ENCODE measurements at places on chromosomes 11 and 22. TPM values are rescaled to one million over a fixed set of nuclear protein-coding genes. Genes with fewer than 3 reads are reported as not detected.
A peak's percentile ranks its signal among the peaks of the same experiment; 100 is the strongest.

DNA sequence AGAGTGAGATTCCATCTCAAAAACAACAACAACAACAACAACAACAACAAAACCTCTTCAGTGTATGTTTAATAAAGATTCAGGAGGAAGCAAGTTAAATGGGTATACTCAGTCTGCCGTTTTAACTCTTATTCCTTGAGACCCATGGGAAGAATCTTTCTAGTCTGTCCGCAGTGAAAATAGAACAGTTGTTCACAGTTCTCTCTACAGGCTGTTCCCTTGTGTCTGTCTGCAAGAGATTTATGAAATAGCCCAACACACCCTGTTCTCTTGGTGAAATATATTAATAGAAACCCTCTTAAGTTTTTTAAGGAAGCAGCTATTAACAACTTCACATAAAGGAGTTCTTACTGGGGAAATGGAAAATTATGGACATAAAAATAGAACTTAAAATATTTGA, 682.2 kb upstream of the RAG2 start:
- H3K27ac ChIP-seq = no peak overlapping the region
- no peak overlapping the region for H3K4me3 ChIP-seq
- H3K4me1 ChIP-seq = no peaks in the 10 kb centered on the region
- H3K36me3 ChIP-seq = no peaks in the 10 kb centered on the region
- DNase-seq = no peak

DNA sequence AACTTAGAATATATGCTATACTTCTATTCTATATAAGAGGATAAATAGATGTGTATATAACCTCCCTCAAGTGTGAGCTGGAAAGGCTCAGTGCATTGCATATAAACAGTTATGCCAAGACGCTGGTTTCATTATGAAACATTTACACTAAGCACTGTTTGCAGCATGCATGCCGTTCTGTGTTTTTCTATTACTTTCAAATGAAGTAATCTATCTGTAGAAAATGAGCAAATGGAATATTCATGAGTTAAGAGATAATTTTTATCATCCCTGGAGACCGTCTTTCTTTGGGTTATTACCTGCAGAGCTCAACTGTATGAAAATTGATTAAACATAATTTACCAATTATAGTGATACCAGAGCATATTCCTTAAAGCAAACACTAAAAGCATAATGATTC, 925.7 kb upstream of the CCDC90B start:
- no peaks in the 10 kb centered on the region for H3K36me3 ChIP-seq
- no peak overlapping the region for H3K27ac ChIP-seq
- DNase-seq = no peak
- H3K27me3 ChIP-seq = no peaks in the 10 kb centered on the region
- H3K4me1 ChIP-seq = no peaks in the 10 kb centered on the region

The SCGB1D2 gene
- total RNA-seq = 0.60 TPM

DNA sequence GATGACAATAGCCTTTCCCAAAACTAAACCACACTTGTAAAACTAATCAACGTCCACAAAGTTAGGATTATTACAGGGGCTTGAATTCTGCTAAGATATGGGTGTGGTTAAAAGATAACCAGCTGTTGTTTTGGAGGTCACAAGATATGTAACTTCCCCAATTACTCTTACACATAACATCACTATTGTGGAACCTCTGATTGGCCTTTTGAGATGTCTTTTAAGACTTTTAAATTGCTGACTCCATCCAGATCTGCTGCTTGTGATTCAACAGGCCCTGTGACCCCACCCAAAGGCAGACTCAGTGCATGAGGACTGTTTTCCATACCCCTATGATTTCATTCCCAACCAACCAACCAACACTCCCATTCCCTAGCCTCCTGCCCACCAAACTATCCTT, 893.9 kb downstream of the OPCML start:
- H3K36me3 ChIP-seq = no peaks in the 10 kb centered on the region
- no peaks in the 10 kb centered on the region for H3K27me3 ChIP-seq
- no peak overlapping the region for H3K4me3 ChIP-seq
- no peak overlapping the region for H3K27ac ChIP-seq

DNA sequence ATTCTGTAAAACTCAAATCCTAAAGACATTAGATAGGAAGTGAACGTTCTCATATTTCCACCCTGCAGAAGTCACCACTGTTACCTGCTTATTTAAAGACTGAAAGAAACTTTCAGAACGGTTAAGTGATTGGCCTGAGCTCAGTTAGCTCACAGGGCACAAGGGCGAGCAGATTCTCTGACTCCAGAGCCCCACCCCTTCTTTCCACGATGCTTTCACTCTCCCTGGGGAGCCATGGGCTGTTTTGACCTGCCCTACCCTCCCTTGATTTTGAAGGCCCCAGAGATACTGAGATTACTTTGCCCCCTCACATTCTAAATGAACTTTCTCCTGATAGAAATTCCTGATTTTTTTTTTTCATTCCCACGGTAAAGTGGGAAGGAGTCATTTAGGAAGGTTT, 33.9 kb downstream of the ARHGAP1 start:
- H3K27me3 ChIP-seq = no peaks in the 10 kb centered on the region
- no peak overlapping the region for H3K27ac ChIP-seq
- H3K36me3 ChIP-seq = peaks cover 11% of the 10 kb centered on the region
- H3K4me3 ChIP-seq = no peak overlapping the region
- DNase-seq = peak; percentile 13

- no peaks in the 10 kb centered on the region for H3K27me3 ChIP-seq
- no peaks in the 10 kb centered on the region for H3K4me1 ChIP-seq
- peak; percentile 43 for DNase-seq
- no peak within 1 kb of the TSS for H3K4me3 ChIP-seq
- no peak within 1 kb of the TSS for H3K27ac ChIP-seq
Observed at GRCh38 chr11:27040302-27041115, at the start of gene BBOX1. Gene BBOX1, plus strand, starts transcription at chr11:27040815. Its CDS starts 14,616 bp downstream, at chr11:27055431.

- H3K36me3 ChIP-seq = no peaks in the 10 kb centered on the region
- no peak for DNase-seq
- H3K27me3 ChIP-seq = no peaks in the 10 kb centered on the region
- H3K4me3 ChIP-seq = no peak overlapping the region
- no peaks in the 10 kb centered on the region for H3K4me1 ChIP-seq
Observed at GRCh38 chr11:85589373-85589772, 37.8 kb downstream of the DLG2 start.

- no peak overlapping the region for H3K4me3 ChIP-seq
- no peak for DNase-seq
- H3K27ac ChIP-seq = no peak overlapping the region
- peaks cover 14% of the 10 kb centered on the region for H3K4me1 ChIP-seq
- H3K36me3 ChIP-seq = no peaks in the 10 kb centered on the region
Observed at GRCh38 chr11:10645212-10645795, 48.3 kb downstream of the IRAG1 start.

The MMP20 gene
- total RNA-seq = not detected

DNA sequence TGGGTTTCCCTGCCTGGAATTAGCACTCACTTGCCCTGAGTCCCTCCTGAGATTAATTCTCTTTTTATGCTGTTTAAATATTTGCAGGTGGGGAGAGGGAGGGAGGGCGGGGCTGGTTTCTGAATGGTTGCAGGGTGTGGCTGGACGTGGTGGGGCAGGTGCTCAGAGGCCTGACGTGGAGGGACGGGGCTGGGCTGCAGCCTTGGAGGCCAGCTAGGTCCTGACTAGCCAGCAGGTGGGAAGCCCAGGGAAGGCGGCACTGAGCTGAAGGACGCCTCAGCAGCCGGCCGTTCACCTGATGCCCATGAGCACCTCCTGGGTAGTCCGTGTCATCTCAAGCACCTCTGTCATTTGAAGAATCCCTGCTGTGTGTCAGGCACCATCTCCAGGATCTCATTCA, 21.3 kb downstream of the SGSM1 start:
- DNase-seq = no peak
- H3K27ac ChIP-seq = no peak overlapping the region
- no peaks in the 10 kb centered on the region for H3K36me3 ChIP-seq
- no peaks in the 10 kb centered on the region for H3K27me3 ChIP-seq
- no peak overlapping the region for H3K4me3 ChIP-seq

The CNTN5 gene
- total RNA-seq = 0.66 TPM

DNA sequence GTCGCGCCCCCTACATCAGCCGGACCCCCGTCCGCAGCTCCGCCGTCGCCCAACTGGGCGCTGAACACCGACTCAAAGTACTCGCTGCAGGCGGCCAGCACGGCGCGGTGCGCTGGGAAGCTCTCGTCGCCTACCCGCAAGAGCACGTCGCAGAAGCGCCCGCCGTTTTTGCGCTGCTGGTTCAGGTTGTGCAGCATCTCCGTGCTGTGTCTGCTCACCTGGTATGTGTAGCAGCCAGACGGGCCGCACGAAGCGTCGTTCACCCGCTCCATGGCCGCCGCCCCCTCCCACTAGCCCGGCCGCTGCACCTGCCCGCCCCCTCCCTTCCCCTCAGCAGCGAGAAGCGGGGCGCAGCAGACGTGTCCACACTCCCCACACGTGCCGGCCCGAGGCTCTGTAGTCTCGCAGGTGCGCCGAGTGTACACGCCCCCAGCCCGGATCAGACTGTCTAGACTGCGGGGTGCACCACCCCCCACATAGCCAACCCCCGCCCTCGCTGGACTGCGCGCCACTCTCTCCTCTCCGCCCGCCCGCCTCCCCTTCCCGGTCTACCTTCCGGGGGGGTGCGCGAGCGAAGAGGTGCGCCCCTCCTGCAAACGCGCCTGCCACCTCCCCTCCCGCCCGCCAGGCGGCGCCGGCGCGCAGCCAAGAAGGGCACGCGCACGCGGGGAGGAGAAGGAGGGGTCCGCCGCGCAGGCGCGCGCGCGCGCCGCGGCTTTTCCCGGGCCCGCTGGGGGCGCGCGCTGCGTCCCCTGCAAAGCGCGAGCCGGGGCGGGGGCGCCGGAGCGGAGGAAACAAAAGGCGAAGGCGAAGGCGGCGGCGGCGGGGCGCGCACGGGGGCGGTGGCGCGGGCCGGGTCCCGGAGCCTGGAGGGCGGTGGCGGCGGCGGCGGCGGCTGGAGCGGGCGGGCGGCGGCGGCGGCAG, 553 bp downstream of the PATZ1 start:
- peak; percentile 94 for DNase-seq
- no peaks in the 10 kb centered on the region for H3K27me3 ChIP-seq
- H3K27ac ChIP-seq = peak overlapping the region; percentile 92

GRCh38 chr11:2507945-2508749, 63.3 kb downstream of the KCNQ1 start:
- no peak for DNase-seq
- H3K36me3 ChIP-seq = no peaks in the 10 kb centered on the region
- no peak overlapping the region for H3K4me3 ChIP-seq
- H3K27ac ChIP-seq = no peak overlapping the region
- no peaks in the 10 kb centered on the region for H3K27me3 ChIP-seq

- H3K4me3 ChIP-seq = no peak overlapping the region
- no peaks in the 10 kb centered on the region for H3K27me3 ChIP-seq
- peaks cover 9% of the 10 kb centered on the region for H3K4me1 ChIP-seq
- DNase-seq = no peak
- no peak overlapping the region for H3K27ac ChIP-seq
Observed at GRCh38 chr22:30210235-30210909, 36.2 kb downstream of the LIF start.

The JAM3 gene
- 19.5 TPM for total RNA-seq

- no peaks in the 10 kb centered on the region for H3K27me3 ChIP-seq
- no peak overlapping the region for H3K27ac ChIP-seq
- peaks cover 2% of the 10 kb centered on the region for H3K4me1 ChIP-seq
Observed at GRCh38 chr11:1278766-1279673, 30.4 kb downstream of the TOLLIP start.

The UQCR10 gene
- 78.7 TPM for total RNA-seq

DNA sequence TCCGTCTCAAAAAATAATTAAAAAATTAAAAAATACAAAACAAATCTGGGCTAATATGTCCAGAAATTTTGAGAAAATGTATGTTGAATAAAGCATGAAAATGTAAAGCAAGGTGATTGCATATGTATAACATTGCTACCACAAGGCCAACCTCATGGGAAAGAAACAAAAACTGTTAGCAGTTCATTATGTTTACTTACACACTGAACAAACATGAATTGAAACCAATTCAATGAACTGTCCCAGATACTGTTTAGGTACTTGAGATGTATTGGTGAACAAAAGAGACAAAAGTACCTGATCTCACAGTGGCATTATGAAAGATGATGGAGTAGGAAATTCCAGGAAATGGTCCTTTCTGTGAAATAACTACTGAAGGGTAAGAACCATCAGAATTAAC, 43.8 kb upstream of the IGLL5 start:
- no peaks in the 10 kb centered on the region for H3K27me3 ChIP-seq
- no peaks in the 10 kb centered on the region for H3K4me1 ChIP-seq
- H3K27ac ChIP-seq = no peak overlapping the region
- no peaks in the 10 kb centered on the region for H3K36me3 ChIP-seq
- no peak for DNase-seq

Measured in kidney (tissue), 22 donors.